ENCODE measurements at places on chromosomes 3 and 15.
A peak's percentile ranks its signal among the peaks of the same experiment; 100 is the strongest.

- H3K27ac ChIP-seq: no peak overlapping the region
- no peak overlapping the region for H3K4me3 ChIP-seq
- no peaks in the 10 kb centered on the region for H3K36me3 ChIP-seq
These were observed 84.7 kb downstream of the PPP2R3A start for GRCh38 chr3:136050250-136050649.

DNA sequence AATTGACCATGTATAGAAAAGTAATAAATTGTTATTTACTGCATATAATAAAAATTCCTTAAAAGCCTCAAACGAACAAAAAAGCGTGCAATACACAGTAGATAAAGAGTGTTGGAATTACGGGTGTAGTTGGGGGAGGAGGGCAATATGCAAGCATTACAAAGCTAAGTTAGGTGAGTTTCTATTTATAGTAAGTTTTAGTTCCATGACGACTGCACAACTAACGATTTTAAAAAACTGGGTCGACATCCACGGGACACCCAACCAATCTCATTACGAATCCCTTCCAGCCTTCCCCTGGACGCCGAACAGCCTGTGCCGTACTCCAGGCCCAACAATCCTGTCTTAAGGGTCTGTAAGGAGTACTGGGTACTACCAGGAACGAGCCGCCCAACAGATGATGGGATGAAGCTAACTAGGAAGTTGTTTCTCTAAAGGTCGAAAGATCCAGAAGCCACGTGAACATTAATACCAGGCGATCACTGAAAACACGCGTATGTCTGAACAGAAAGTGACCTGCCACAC, 677 bp downstream of the POLQ start:
- no peaks in the 10 kb centered on the region for H3K36me3 ChIP-seq
- H3K4me1 ChIP-seq: no peaks in the 10 kb centered on the region
- H3K27ac ChIP-seq: no peak overlapping the region

GRCh38 chr15:39506146-39506545, 74.7 kb upstream of the THBS1 start:
- no peak overlapping the region for H3K27ac ChIP-seq
- no peaks in the 10 kb centered on the region for H3K4me1 ChIP-seq
- no peaks in the 10 kb centered on the region for H3K36me3 ChIP-seq
- no peaks in the 10 kb centered on the region for H3K27me3 ChIP-seq
- no peak overlapping the region for H3K4me3 ChIP-seq
- no peak for DNase-seq

DNA sequence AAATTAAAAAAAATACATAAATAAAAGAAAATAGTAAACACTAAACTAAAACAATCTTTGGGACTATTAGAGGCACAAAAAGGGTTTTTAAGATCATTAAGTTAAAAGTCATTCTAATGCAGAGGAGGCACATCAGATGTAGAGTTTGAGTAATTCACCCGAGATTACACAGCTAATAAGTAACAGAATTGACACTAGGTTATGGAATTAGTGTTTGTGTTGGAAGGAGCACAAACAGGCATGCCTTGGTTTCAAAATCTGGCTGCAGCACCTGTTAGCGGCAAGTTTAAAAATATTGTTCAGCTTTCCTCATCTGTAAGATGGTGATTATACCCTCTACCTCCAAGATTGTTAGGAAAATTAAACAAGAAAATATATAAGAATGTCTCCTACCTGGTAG, 39.0 kb downstream of the RASA2 start:
- DNase-seq: no peak
- no peak overlapping the region for H3K27ac ChIP-seq
- no peaks in the 10 kb centered on the region for H3K4me1 ChIP-seq

DNA sequence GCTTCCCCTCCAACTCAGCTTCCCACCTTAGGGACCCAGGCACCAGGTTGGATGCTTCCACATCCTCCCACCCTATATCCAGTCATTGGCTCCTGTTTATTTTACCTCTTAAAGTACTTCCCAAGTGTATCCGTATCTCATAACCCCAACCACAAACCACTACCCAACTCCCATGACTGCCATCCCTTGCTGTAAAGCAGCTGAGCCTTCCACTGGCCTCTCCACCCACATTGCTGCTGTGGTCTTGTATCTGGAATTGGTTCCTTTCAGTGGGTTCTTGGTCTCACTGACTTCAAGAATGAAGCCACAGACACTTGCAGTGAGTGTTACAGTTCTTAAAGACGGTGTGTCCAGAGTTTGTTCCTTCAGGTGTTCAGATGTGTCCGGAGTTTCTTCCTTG, 79.8 kb upstream of the HRH1 start:
- no peaks in the 10 kb centered on the region for H3K36me3 ChIP-seq
- H3K27me3 ChIP-seq: no peaks in the 10 kb centered on the region
- H3K4me3 ChIP-seq: no peak overlapping the region
- DNase-seq: no peak

DNA sequence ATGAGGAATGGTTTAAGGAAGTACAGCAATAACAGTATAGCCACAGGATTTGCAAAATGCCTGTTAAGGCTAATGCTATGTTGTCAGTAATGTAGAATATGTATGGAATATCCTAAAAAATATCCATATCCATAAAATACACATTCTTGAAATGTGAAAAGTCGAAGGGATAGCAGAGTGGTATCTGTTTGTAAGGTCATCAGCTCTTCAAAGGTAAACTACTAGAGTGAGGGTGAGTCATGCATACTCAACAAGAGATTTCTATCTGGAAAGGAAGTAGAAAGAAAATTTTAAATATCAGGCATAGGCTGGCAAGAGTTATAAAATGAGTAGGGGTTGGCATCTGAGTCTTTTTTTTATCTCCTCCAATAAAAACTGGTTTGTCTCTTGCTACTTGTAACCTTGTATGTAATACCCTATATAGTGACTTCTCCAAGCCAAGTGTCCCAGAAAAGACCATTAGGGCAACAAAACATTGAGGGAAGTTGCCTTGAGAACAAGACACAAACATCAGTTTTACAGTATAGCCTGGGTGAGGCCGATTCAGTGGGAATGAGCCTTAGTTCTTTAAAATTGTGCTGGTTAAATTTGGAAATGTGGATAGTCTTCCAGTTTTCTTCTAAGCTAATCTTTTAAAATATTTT, 103.1 kb downstream of the SPATA16 start:
- H3K27ac ChIP-seq: no peak overlapping the region
- H3K4me3 ChIP-seq: no peak overlapping the region
- no peaks in the 10 kb centered on the region for H3K4me1 ChIP-seq
- H3K27me3 ChIP-seq: no peaks in the 10 kb centered on the region

- no peaks in the 10 kb centered on the region for H3K36me3 ChIP-seq
- no peaks in the 10 kb centered on the region for H3K27me3 ChIP-seq
- H3K27ac ChIP-seq: peak overlapping the region; percentile 35
- H3K4me1 ChIP-seq: no peaks in the 10 kb centered on the region
These were observed 61.9 kb downstream of the TM4SF4 start for GRCh38 chr3:149536429-149536828.

- H3K4me1 ChIP-seq: no peaks in the 10 kb centered on the region
- H3K27me3 ChIP-seq: no peaks in the 10 kb centered on the region
- DNase-seq: no peak
- H3K36me3 ChIP-seq: peaks cover 6% of the 10 kb centered on the region
These were observed 31.1 kb downstream of the SLC28A1 start for GRCh38 chr15:84915606-84915958.

- H3K36me3 ChIP-seq: no peaks in the 10 kb centered on the region
- no peak for DNase-seq
- no peak overlapping the region for H3K27ac ChIP-seq
- no peaks in the 10 kb centered on the region for H3K27me3 ChIP-seq
- no peak overlapping the region for H3K4me3 ChIP-seq
These were observed 324.0 kb upstream of the CHRM5 start for GRCh38 chr15:33644304-33644703.
